ENCODE measurements at places on chromosomes 6 and 20.
A peak's percentile ranks its signal among the peaks of the same experiment; 100 is the strongest.

- DNase-seq: no peak
Observed at GRCh38 chr6:5582762-5583161, 321.4 kb downstream of the FARS2 start.

DNA sequence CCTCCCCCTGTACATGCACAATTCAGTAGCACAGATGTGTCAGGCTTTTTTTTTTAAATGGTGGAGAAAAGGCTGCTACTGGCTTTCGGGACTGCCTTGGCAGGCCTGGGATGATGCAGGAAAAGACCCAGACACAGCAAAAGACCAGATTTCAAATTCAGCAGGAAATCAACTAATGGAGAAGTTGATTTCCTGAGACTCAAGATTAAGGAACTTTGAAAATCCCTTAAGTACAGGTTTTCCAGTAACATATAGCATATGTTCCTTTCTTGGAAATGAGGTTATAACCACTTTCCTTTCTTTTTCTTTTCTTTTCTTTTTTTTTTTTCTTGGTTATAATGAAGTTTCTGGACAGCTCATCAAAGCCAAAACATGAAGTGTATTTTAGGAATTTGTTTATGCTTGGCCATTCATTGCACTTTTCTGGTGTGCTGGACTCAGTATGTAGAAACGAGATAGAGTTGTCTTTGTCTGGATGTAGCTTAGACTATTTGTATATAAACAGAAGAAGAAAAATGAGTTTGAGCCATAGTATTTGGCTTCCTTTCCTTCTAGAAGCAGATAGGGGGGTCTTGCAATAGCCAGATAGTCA, 119.4 kb downstream of the SASH1 start:
- no peak for DNase-seq

DNA sequence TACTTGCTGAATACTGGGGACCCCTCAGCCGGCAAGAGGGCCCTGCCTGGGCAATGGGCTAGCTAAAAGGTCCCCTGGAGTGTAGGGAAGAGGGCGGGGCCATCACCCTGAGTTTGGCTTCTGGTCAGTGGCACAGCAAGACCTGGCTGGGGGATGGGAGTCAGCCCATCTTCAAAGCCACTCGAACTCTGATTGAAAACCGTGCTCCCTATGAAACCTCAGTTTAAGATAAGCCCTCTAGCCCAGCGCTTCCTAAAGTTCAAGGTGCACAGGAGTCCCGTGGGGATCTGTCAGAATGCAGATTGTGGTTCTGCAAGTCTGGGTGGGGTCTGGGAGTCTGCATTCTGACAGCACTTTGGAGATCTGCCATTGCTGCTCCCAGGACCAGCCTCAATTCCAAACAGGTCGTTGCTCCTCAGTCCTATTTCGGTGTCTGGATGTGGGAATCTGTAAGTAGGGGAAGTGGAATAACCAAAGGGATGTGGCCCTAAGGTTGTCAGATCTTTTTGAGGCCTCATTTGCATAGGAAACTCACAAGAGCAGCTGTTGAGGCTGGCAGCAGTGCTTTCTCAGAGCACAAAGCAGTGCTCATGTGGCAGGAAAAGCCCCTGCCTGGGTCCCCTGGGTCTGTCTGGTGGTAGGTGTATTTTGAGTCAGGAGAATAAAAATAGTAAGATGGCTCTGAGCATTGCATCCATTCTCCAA, 85.3 kb upstream of the SCP2D1 start:
- peak; percentile 70 for DNase-seq

- no peak for DNase-seq
Observed at GRCh38 chr20:47551222-47551621, 49.5 kb downstream of the NCOA3 start.

- DNase-seq: no peak
Observed at GRCh38 chr20:59925899-59926298, 7.5 kb downstream of the SYCP2 start.
